ENCODE measurements at places on chromosomes 5 and 9.

- no peak for DNase-seq
Observed at GRCh38 chr5:126937771-126938170, 92.6 kb downstream of the MARCHF3 start.

DNA sequence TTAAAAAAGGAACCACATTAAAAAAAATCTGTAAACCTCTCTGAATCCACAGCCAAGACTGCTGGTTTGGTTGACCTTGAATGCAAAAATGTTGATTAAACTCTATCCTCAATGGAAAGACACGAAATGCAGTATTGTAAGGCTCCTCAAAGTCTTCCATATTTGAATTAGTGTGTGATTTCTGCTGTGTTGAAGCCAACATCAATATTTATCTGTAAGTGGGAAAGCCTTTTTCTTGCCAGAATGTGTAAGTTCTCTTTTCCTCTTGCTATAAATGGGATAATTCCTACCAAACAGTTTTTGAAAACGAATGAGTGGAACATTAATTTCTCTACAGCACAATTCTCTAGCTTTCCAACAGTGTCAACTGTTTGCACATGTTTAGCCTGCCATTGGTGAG, 422.1 kb upstream of the TNC start:
- DNase-seq, result no peak

- no peak for DNase-seq
Observed at GRCh38 chr9:94031946-94032345, 52.3 kb upstream of the PTPDC1 start.

- no peak for DNase-seq
Observed at GRCh38 chr5:135153259-135153658, 119.2 kb upstream of the PITX1 start.

DNA sequence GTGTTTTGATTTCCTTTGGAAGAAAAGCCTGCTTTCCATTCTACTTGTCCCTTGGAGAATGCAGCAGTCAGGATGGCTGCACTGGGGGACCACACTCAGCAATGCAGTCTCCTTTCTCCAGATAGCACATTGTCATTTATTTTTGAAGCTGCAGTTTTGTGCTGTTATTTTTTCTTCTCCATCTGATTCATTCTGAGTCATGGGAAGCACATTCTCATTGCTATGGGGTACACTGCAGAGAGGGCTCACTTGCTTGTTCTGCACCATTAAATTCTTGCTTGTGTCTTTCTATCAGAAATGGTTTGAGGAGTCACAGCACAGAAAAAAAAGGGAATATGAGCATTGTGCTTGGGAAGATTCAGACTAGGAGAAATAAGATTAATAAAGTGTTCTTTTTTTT, 39.7 kb upstream of the POC5 start:
- no peak for DNase-seq

- DNase-seq, result no peak
Observed at GRCh38 chr9:80839821-80840675, 849.3 kb downstream of the TLE1 start.

DNA sequence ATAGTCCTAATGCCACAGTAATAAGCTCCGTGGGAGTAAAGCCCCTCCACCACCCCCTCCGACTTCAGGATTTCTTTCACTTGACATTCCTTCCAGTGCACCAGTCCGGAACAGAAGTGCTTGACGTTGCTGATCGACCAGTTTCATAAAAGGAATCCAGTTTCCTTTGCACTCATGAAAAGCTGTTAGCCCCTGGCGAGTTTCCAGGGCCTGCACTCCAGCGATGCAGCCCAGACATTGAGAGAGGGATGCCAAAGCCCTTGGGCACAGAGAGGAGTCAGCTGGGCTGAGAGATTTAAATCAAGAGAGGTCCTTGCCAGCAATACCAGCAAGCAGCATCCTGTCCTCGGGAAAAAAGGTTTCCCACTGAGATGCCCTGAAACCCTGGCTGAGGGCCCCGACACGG, 170.1 kb downstream of the GABBR2 start:
- no peak for DNase-seq

- peak; percentile 98 for DNase-seq
Observed at GRCh38 chr5:34929134-34929719, at the start of gene DNAJC21. Gene DNAJC21, plus strand, starts transcription at chr5:34929559. Its CDS starts 261 bp downstream, at chr5:34929820.

DNA sequence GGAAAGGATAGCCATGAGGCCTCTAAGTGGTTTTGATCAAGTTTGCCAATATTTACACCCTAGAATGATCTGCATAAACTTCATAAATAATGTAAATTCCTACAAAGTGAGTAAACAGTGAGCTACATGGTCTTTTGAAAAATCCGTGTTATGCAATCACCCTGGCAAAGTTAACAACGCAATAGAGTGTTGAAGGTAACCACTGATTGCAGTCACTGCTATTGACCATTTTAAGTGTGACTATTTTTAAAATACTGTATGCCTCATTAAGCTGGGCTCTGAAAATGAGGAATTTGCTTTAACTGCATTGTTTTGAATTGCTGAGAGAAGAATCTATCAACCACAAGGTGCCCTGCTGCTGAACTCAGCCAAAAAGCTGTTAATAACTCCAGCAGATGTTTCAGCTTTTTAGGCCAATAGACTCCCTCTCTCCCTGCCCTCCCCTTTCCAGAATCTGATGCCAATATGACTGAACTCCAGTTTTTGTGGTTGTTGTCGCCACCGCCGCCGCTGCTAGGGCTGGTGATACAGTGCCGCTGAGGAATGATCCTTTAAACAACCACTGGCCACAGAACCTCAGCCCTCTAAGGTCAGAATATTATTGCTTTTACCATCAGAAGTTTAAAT, 35.3 kb upstream of the SMARCA2 start:
- no peak for DNase-seq

GRCh38 chr9:108534741-108535140, 321.0 kb downstream of the ACTL7B start:
- no peak for DNase-seq

DNA sequence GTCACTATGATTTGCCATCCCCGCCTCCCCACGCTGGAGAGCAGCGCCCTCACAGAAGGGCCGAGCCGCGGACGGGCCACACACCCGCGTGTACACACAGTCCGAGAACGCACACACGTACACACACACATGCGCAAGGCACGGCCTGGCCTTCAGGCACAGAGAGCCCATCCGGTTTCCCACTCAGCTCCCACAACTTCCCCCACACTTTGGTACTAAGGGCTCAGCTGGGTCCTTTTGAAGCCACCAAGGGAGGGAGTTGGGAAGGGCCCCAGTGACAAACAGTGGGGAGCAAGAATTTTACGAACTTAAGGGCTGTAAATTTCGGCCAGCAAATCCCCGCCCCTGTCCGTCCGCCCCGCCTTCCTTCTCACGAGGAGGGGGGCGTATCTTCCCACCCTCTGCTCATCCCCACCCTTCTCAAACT, 133.3 kb upstream of the HAND1 start:
- DNase-seq, result no peak

GRCh38 chr9:111102793-111103464, 64.7 kb upstream of the LPAR1 start:
- no peak for DNase-seq

DNA sequence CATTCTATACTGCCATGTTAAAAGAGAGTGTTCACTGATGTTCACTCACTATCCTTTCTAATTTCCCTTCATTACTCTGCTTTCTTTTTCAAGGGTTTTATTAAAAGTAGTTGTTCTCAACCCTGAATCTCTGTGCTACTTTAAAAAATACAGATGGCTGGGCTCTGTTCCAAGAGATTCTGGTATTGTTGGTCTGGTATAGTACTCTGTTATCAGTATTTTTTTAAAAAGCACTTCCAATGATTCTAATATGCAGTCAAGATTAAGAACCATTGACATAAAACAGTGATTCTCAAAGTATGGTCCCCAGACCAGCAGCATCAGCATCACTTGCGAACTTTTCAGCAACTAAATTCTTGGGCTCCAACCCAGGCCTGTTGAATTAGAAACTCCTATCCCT, 77.0 kb upstream of the STARD4 start:
- no peak for DNase-seq

DNA sequence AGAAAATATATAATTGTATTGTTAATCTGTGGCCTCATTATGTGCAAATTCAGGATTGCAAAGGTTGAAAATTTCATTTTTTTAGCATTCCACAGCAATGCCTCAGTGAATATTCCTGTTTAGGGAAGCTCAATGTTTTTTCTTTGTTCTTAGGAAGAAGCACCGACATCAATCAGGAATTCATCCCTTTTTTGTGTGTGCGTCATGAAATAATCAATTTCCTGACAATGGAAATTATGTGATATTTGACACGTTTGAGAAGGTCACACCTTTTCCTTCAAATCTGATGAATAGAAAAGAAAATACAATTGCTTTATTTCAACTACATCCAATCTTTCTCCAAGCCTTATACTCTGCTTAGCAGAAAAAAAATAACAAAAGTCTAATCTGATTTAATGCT, 662.8 kb upstream of the FTMT start:
- no peak for DNase-seq

GRCh38 chr5:110644357-110644756, 82.1 kb downstream of the TMEM232 start:
- no peak for DNase-seq

GRCh38 chr9:88652876-88653275, 117.9 kb downstream of the NXNL2 start:
- DNase-seq, result no peak

- no peak for DNase-seq
Observed at GRCh38 chr9:133979921-133980863, 11.9 kb downstream of the VAV2 start.

GRCh38 chr9:134661299-134661698, 19.7 kb downstream of the COL5A1 start:
- DNase-seq, result no peak

- DNase-seq, result no peak
Observed at GRCh38 chr5:180830253-180831138, 27.9 kb upstream of the MGAT1 start.

DNA sequence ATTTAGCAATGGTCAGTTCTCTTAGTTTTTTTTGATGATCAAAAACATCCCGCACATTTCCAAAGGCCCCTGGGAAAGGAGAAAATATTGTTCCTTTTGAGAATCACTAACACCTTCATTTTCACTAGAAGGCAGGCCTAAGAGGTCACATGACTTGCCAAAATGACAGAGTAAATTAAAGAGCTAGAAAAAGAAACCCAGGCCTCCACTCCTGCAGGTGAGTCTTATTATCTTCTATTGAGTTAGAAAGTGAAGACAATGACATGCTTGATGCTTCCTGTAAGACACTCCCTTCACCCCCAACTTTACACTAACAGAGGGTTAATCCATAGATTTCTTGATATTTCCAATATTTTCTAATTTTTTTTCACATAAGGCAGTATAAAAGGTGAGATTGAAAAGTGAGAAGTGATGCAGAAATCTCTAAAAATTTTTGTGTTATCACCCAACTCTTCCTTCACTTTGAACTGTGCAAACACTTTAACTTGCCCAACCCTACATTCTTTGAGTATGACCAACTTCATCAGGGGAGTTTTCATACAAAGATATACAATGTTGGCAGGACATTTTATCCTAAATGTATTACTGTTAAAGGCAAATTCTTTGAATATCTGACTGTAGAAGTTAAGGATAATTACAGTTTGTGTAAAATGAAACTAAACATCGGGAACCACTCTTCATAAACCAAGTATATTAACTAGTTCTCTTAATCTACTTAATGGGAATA, 57.1 kb downstream of the SUB1 start:
- no peak for DNase-seq
